ENCODE measurements at places on chromosomes 5 and 9.

GRCh38 chr9:34796924-34797323 lies 87.0 kb upstream of the CCL21 start:
- no peak overlapping the region for H3K27ac ChIP-seq
- DNase-seq: no peak
- no peaks in the 10 kb centered on the region for H3K4me1 ChIP-seq
- no peak overlapping the region for H3K4me3 ChIP-seq
- peaks cover 61% of the 10 kb centered on the region for H3K27me3 ChIP-seq

GRCh38 chr9:20698782-20699181 lies 14.7 kb downstream of the FOCAD start:
- no peaks in the 10 kb centered on the region for H3K27me3 ChIP-seq
- peaks cover 8% of the 10 kb centered on the region for H3K4me1 ChIP-seq
- no peak overlapping the region for H3K27ac ChIP-seq
- no peak for DNase-seq
- no peak overlapping the region for H3K4me3 ChIP-seq

DNA sequence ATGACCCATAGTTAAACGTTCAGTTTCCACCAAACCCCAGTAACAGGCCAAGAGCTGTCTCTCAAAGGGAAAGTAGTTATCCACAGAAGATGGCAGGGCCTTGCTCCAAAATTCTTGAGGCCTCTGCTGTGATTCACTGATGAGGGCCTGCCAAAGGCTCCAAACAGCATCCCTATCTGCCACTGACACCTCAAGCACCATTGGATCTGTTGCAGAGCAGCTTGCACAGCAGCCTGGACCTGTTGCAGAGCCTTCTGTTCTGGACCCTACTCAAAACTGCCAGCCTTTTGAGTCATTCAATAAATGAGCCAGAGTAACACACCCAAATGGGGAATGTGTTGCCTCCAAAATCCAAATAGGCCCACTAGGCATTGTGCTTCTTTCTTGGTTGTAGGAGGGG lies 741.5 kb upstream of the RGMB start:
- no peaks in the 10 kb centered on the region for H3K4me1 ChIP-seq
- no peak overlapping the region for H3K4me3 ChIP-seq
- no peak overlapping the region for H3K27ac ChIP-seq
- no peaks in the 10 kb centered on the region for H3K36me3 ChIP-seq
- DNase-seq: no peak

DNA sequence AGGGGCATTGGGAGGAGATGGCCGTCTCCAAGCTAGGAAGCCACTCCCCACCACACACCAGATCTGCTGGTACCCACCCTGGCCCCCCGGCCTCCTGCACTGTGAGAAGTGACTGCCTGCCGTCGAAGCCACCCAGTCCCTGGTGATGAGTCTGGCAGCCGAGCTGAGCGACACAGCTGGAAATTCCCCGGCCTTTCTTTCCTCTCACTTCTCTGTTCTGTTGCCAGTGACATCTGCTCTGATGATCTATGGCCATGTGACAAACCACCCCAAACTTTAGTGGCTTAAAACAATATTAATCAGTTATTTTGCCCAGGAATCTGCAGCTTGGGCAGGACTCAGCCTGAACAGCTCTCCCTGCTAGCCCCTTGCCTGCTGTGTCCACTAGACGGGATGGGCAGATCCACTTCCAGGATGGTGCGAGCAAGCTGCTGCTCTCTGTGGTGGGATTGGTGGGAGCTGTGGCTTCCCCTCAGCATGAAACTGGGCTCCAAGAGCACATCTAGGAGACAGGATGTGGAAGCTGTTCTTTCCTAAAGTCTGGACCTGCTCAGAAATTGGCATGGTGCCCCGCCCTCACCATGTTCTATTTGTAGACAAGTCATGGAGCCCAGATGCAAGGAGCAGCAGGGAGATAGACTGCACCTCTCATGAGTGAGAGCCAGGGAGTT lies 211.2 kb downstream of the GADD45G start:
- DNase-seq: peak; percentile 32
- peaks cover 19% of the 10 kb centered on the region for H3K4me1 ChIP-seq
- H3K36me3 ChIP-seq: no peaks in the 10 kb centered on the region
- peaks cover 49% of the 10 kb centered on the region for H3K27me3 ChIP-seq
- no peak overlapping the region for H3K4me3 ChIP-seq
- no peak overlapping the region for H3K27ac ChIP-seq

DNA sequence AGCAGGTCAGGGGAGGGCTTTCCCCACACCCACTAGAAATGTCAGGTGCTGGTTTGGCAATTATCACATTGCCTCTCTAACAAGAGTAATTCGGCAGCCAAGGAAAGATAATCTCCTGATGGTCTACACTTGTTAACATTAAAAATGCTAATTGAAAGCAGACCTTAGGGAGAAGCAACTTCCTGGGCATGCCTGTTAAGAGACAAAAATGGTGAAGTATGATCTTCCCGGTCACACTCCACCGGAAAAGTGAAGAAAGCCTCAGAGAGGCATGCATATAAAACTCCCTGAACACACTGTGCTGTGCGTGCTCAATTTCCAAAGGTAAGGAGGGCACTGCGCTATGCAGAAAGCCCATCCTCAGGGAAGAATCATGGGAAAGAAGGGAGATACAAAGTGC lies 244.3 kb downstream of the FAM170A start:
- no peaks in the 10 kb centered on the region for H3K4me1 ChIP-seq
- H3K36me3 ChIP-seq: no peaks in the 10 kb centered on the region
- no peaks in the 10 kb centered on the region for H3K27me3 ChIP-seq
- H3K4me3 ChIP-seq: no peak overlapping the region
- no peak overlapping the region for H3K27ac ChIP-seq

- H3K4me1 ChIP-seq: no peaks in the 10 kb centered on the region
- H3K4me3 ChIP-seq: no peak overlapping the region
- peaks cover 9% of the 10 kb centered on the region for H3K27me3 ChIP-seq
- no peaks in the 10 kb centered on the region for H3K36me3 ChIP-seq
- DNase-seq: no peak
These were observed 61.8 kb upstream of the CEMIP2 start for GRCh38 chr9:71830153-71830552.
